ENCODE measurements at places on chromosomes 6 and 20.

GRCh38 chr6:3205913-3206312, 21.5 kb downstream of the TUBB2B start:
- DNase-seq: no peak

GRCh38 chr6:2369606-2370005, 124.2 kb upstream of the GMDS start:
- DNase-seq: no peak

GRCh38 chr20:34578521-34578920, 20.0 kb downstream of the MAP1LC3A start:
- no peak for DNase-seq

GRCh38 chr6:82143041-82143481, 104.5 kb downstream of the IBTK start:
- DNase-seq: no peak

DNA sequence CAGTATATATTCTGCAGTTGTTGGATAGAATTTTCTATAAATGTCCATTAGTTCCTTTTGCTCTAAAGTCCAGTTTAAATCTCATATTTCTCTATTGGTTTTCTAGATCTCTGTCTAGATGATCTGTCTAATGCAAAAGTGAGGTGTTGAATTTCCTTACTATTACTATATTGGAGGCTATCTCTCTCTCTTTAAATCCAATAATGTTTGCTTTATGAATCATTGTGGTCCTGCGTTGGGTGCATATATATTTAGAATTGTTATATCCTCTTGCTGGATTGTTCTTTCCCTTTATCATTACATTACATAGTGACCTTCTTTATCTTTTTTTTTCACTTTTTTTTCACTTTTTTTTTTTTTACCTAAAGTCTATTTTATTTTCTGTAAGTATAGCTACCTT, 208.5 kb upstream of the ASCC3 start:
- no peak for DNase-seq

DNA sequence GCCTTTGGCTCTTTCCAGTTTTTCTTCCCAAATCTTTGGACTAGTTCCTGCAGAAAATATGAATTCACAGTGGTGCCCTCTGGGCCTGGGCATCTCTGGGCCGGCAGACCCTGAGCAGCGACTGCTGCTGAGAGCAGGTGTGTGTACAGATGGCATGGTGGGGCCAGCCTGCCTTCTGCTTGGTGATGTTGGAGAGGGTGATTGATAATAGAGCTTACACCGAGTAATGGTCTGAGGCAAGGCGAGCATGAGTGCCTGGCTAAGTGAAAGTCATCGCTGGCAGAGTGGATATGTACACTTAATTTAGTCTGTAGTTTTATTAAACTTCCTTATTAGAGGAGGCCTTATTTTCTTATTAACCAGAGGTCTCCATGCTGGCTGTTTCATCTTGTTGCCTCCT, 156.9 kb downstream of the CDKAL1 start:
- DNase-seq: no peak

DNA sequence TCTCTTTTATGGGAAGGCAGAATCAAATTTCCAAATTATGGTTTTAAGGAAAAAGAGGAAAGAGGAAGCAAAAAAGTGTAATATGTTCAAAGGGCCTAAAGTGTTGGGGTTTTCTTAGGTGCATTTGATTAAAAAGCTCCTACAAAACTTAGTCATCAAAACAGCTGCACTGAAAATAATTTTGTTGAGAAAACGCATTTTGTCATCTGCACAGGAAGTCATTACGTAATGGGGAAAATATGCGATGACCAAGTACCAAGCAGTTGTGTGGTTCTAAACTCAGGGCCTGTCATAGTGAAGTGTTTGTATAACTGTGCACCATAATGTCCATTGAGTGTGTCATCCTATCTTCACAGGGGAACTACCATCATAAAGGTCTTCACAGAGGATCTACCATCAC, 15.6 kb downstream of the HAO1 start:
- no peak for DNase-seq

GRCh38 chr20:11989018-11989771, 71.5 kb downstream of the BTBD3 start:
- DNase-seq: no peak

DNA sequence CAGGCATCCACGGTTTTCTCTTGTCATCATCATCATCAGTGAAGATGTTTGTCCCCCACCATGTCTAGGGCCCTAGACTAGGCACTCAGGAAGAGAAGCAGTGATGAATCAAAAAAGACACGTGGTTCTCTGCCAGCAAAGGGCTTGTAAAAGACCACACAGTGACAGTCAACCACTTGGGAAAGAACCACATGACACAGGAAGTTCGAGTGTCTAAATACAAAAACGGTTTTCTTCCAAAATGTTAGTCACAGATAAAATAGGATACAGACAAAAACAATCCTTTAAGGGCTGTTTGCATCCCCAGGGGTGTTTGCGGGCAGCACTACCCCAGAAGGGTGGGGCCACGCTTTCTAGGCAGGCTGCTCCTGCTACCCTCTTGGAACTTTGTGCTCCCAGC, 356.8 kb upstream of the AGPAT4 start:
- DNase-seq: no peak

DNA sequence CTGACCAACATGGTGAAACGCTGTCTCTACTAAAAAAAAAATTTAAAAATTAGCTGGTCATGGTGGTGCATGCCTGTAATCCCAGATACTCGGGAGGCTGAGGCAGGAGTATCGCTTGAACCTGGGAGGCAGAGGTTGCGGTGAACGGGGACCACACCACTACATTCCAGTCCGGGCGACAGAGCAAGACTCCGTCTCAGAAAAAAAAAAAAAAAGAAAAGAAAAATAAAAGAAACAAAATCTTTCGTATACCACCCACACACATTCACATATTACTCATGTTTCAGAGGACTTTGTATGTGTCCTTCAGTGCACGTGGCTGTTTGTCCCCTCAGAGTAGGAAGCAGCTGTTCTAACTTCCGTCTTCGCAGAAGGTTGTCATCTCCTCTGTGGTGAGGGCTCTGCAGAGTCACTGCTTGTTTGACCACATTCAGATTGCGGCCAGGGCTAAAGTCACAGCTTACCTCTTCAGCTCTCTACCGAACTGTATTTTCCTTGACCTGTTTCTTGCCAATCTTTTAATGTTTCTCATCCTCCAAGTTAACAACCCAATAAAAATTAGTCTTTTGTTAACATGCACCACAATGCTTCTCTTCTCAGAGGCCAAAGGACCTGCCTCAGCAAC, 36.6 kb upstream of the HIVEP1 start:
- no peak for DNase-seq

- DNase-seq: no peak
These were observed 145.9 kb upstream of the KCNK16 start for GRCh38 chr6:39468385-39468784.

DNA sequence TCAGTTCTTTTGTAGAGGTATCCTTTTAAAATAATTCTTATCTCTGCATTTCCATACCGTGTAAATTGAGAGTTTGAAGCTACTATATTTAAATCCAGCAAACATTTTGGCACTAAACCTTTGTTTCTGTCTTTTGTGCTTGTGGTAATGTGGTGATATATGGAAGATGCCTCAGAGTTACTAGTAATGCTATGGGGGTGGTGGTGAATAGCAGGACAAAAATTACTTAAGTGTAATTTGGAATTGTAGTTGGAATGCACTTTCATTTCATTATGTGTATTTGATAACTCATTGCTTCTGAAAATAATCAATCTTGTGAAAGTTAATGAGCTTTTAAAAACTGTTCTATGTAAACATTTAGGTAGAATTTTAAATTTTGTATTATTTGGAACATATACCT, 404.5 kb downstream of the PHF3 start:
- DNase-seq: no peak

DNA sequence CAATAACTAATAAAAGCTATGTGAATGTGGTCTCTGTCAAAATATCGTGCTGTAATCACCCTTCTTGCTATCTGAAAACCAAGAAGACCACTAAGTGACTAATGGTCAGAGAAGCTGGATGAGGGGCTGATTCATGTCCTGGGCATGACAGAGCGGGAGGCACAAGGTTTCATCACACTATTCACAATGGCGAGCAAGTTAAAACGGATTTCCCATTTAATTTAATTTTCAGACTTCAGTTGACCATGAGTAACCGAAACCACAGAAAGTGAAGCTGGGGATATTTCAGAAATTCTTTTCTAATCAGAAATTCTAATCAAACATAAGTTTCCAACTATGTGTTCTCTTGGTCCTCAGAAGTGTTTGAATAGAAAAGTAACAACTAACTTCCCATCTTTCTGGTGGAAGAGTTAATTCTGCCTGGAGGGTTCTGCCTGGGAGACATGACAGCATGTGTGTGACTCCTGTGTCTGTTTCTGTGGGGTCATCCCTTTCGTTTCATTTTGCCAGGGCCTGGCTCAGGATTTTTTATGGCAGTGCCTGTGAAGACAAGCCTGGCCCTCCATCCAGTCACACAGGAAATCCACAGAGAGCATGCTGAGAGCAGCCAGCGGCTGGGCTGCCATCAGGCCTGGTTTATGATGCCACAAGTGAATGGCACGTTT, 98.9 kb downstream of the FAM120B start:
- DNase-seq: no peak

Data from HEK293T (cell line).